HuH-7.5 (cell line): ENCODE measurements at places on chromosomes 2 and 18.

DNA sequence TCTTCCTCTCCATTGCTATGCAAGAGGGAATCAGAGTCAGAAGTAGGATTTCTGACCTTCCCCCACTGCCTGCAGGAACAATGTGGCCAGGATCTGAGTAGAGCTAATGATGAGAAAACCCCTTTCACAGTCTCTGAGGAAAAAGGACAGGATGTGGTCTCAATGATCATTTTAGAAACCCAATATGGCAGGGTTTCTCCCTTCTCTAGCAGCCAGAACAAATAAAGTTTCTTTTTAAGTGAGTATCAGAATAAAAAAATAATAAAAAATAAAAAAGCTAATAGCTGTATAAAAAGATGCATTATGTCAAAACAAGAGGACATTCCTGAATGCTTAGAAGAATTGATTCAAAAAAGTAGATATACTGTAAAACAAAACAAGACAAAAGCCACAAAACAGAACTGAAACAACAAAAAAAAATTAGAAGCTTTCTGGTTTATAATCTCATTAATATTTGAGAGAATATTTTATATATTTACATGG is 1124.9 kb upstream of the ZEB2 start:
- no peak for DNase-seq

- DNase-seq: no peak
These were observed 31.3 kb downstream of the COX7A2L start for GRCh38 chr2:42329736-42330135.

DNA sequence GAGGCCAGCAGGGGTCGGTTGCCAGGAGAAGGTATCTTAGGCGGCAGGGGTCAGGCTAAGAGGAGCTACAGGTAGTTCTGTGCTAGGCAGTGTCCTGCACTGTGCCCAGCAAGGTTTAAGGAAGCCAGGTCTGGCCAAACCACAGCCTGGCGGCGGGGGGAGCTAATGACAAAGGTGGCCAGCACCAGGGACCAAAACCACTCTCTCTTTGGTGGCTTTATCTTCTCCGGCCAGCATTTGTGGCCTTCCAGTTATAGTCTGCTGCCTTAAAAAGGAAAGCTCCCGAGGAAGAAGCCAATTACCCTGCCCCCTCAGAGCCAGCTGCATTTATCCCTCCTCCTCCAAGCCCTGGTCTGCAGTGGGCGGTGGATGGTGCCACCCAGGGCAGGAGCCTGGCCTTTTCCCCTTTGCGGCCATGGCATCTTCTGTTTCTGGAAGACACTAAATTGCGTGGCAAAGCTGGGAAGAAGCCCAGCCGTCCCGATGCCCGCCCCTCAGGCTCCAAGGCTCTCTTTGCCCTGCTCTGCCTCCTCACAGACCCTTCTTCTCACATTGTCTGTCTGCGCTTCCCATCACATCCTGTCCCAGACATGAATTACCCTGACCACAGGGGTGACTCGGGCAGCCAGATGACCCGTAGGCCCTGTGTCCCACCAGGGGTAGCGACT is 94.6 kb downstream of the EN1 start:
- no peak for DNase-seq

DNA sequence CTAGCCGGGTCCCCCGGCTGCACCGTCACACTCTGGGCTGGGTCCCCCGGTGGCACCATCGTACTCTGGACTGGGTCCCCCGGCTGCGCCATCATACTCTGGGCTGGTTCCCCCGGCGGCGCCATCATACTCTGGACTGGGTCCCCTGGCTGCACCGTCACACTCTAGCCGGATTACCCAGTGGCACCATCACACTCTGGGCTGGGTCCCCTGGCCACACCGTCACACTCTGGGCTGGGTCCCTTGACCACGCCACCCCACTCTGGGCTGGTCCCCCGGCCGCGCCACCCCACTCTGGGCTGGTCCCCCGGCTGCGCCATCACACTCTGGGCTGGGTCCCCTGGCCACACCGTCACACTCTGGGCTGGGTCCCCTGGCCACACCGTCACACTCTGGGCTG is 653.8 kb upstream of the ID2 start:
- no peak for DNase-seq

DNA sequence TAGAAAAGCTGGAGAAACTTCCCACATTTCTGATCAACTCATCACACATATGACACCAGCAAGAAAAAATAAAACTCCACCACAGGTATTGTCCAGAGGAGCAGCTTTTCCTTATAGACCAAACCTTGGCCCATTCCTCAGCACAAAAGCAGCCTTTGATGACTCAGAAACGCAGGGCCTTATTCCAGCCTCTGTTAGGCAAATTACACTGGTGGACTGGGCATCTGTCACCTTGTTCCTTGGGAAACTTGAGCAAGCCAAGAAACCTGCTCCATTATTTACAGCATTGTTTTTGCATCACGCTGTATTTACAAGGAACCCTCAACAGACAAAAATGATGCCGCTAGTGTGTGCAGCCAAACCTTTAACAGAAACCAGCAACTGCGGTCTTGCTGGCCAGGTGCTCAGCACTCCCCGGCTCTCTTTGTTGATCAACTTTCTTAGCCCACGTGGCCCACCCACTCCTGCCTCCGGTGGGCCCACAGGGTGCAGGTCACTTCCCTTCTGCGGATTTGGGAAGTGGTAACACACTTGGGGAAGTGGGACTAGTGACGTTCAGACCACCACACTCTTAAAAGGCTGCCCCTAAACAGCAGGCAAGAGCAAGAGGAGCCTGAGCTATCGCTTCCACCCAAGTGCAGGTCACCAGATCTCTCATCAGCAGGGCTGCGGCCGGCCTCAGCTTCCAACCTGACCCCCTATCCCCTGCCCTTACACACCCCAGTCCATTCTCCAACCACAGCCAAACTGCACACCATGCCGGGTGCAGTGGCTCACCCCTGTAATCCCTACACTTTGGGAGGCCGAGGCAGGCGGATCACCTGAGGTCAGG is 1.5 kb downstream of the AP1S3 start:
- no peak for DNase-seq

DNA sequence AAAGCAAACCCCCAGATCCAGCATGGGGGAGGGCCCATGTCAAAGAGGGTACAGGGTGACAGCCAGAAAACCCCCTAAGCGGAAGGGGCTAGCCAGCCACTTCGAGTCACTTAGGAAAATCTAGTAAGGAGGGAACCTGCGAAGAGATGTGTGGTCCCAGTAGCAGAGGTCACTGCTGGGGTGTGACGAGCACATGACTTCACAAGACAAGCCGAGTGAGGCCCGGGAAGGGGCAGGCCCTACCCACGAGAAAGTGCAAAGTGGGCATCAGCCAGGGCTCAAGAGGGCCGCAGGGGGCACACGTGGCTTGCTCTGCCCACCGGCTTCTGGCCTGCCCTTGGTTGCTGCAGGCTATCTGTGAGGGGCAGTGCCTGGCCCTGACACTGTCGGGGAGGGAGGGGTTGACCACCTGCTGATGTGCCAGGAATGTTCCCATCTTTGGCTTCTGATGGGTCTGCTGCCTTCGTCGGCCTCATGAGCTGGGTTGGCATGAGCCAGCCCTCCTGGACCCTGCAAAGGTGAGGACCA is 11.5 kb downstream of the ODC1 start:
- no peak for DNase-seq

GRCh38 chr2:241924069-241924908 is 54.8 kb downstream of the RTP5 start:
- DNase-seq: no peak

DNA sequence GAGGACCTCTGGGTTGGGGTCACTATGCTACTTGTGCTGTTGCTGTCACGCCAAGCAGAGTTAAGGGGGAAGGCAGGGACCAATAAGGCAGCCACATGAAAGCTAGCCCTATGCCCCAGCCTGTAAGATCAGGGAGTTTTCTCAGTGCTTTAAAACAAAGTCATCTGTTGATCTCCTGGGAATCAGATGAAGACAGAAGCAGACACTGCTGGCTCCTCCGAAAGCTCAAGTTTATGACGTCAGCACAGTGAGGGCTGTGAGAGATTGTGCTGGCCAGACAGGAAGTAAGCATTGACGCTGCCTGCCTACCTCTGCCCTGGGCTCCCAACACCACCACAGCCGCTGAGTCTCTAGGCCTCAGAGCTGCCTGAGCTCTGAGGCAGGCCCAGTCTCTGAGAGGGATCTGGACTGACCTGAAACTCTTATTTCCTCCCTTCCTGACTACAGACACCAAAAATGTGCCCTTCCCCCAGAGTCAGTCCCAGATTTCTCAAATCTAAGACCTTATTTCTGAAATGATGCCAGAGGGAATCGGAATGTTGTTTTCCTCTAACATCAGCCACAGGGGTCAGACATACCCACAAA is 118.1 kb upstream of the EPAS1 start:
- no peak for DNase-seq

GRCh38 chr2:47618272-47618552 is 164.7 kb upstream of the MSH6 start:
- DNase-seq: no peak

GRCh38 chr2:142031656-142032055 is 99.2 kb downstream of the LRP1B start:
- DNase-seq: no peak

- DNase-seq: no peak
These were observed 94.7 kb downstream of the USP34 start for GRCh38 chr2:61376211-61376610.

GRCh38 chr2:142037744-142038143 is 93.1 kb downstream of the LRP1B start:
- DNase-seq: no peak

GRCh38 chr2:212465456-212465855 is 73.1 kb downstream of the ERBB4 start:
- DNase-seq: no peak
